Heart right ventricle (tissue), 16 donors: ENCODE measurements at places on chromosomes 4 and X. TPM values are rescaled to one million over a fixed set of nuclear protein-coding genes. Genes with fewer than 3 reads are reported as not detected.

LSM6 gene
- 13.9 TPM for total RNA-seq

OPHN1 gene
- total RNA-seq = 5.4 TPM

DUSP21 gene
- total RNA-seq = not detected

FHDC1 gene
- total RNA-seq = 0.08 TPM

SUPT20HL1 gene
- not detected for total RNA-seq

- H3K4me3 ChIP-seq = no peak overlapping the region
- no peaks in the 10 kb centered on the region for H3K27me3 ChIP-seq
- no peaks in the 10 kb centered on the region for H3K4me1 ChIP-seq
Observed at GRCh38 chrX:70509078-70509477, 64.4 kb downstream of the DLG3 start.

GRCh38 chrX:43899878-43900815, 17.9 kb upstream of the MAOB start:
- no peak overlapping the region for H3K4me3 ChIP-seq
- H3K36me3 ChIP-seq = no peaks in the 10 kb centered on the region
- H3K4me1 ChIP-seq = no peaks in the 10 kb centered on the region
- no peak overlapping the region for H3K27ac ChIP-seq
- no peaks in the 10 kb centered on the region for H3K27me3 ChIP-seq

GRCh38 chr4:12579172-12579571, 905.0 kb downstream of the RAB28 start:
- H3K27me3 ChIP-seq = no peaks in the 10 kb centered on the region
- no peak for DNase-seq
- peaks cover 5% of the 10 kb centered on the region for H3K4me1 ChIP-seq
- no peak overlapping the region for H3K27ac ChIP-seq

DNA sequence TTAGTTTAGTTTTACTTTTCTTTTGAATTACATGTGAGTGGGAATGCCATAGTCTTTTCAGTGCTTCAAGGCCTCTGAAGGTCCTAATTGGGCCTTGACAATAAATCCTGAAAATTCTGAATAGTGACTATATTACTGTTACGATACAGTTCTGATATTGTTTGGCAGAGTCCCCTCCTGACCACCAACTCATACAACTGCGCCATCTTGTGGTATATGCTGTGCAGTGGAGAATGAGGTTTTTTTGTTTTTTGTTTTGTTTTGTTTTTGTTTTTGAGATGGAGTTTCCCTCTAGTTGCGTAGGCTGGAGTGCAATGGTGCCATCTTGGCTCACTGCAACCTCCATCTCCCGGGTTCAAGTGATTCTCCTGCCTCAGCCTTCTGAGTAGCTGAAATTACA, 56.6 kb upstream of the CHRDL1 start:
- H3K27me3 ChIP-seq = no peaks in the 10 kb centered on the region
- no peak for DNase-seq

- no peaks in the 10 kb centered on the region for H3K27me3 ChIP-seq
- H3K4me3 ChIP-seq = no peak overlapping the region
- DNase-seq = no peak
- H3K36me3 ChIP-seq = no peaks in the 10 kb centered on the region
Observed at GRCh38 chrX:20547611-20548051, 280.9 kb upstream of the RPS6KA3 start.

DNA sequence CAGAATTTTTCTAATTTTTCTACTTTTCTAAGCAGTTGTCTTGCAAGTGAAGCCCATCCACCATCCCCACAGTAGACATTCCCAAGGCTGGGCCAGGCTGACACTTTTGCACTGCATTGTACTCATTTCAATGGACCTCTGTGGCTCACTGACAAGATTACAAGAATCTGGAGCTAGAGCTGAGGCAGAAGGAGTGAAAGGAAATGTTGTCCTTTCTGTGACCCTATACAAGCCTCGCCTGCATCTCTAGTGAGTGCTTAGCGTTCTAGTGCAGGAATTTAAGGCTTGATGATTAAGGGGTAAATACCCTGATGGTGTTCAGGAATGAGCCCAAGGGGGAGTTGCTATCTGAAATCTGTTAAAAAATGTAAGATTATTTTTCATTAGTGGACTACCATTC, 6.3 kb downstream of the MAGED1 start:
- H3K27me3 ChIP-seq = no peaks in the 10 kb centered on the region
- H3K27ac ChIP-seq = no peak overlapping the region
- H3K36me3 ChIP-seq = peaks cover 48% of the 10 kb centered on the region
- H3K4me3 ChIP-seq = no peak overlapping the region

DNA sequence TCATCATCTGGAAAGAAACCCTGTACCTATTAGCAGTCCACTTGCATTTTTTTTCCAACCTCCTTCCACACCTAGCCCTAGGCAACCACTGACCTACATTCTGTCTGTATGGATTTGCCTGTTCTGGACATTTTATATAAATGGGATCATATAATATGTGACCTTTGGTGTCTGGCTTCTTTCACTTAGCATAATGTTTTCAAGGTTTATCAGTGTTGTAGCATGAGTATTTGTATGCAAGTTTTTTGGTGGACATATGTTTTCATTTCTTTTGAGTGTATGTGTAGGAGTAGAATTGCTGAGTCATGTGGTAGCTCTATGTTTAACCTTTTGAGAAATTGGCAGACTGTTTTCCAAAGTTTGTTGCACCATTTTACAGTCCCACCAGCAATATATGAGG, 198.6 kb downstream of the CEP135 start:
- H3K4me1 ChIP-seq = no peaks in the 10 kb centered on the region
- no peak for DNase-seq
- H3K4me3 ChIP-seq = no peak overlapping the region
- H3K27me3 ChIP-seq = no peaks in the 10 kb centered on the region

DNA sequence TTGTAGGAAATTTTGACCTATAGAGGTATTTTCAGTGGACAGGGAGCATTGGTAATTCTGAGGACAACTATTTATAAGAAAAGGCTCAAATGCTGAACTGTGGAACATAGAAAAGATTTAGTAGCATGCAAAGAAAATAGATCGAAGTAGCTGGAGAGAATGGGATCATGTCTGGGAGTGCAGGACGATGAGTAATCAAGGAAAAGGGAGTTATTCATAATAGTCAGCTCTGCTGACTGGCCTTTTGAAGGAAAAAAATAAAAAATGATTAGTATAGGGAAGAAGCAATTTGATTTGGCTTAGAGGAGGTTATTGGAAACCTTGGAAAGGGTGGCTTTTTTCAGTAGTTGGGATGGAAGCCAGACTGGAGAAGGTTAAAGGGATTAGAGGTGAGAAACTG, 22.9 kb upstream of the ANK2 start:
- H3K27me3 ChIP-seq = no peaks in the 10 kb centered on the region
- no peak for DNase-seq
- H3K4me3 ChIP-seq = no peak overlapping the region
- H3K27ac ChIP-seq = no peak overlapping the region
